Caco-2 (cell line): ENCODE measurements at places on chromosomes 5 and 9. TPM values are rescaled to one million over a fixed set of nuclear protein-coding genes. Genes with fewer than 3 reads are reported as not detected.
A peak's percentile ranks its signal among the peaks of the same experiment; 100 is the strongest.

DNA sequence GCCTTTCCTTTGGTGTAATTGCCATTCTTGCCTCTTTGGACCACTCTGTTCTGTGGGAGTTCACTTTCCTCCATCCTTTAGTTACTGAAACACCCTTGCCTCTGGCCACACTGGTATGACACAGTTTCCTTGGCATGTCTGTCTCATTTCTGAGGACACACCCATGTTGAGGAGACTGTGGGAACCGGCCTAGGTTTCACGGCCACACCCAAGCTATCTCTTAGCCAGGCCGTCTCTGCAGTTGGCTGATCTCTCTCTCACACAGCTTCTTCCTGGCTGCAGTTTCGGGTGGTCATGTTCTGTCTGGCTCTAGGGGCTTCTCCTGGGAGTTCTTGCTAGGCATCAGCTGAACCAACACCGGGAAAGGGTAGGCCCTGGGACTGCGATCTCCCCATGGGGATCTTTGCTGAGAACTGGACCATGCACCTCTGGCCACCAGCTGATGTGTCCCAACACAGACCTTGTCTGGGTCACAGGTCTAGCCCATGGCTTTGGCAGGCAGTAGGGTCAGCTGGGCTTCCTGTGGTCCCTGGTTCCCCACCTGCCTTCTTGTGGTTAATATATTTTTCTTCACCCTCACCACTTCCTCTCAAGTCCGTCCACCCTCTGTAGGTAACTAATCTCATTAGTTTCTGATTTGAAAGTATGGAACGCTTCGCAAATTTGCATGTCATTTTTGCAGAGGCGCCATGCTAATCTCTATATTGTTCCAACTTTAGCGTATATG, 24.9 kb downstream of the ARHGEF37 start:
- DNase-seq: peak; percentile 82

- no peak for DNase-seq
Measured at GRCh38 chr5:59891962-59892643, 1.4 kb downstream of the PDE4D start.

The MARCHF6 gene
- 111 and 123 TPM in 2 replicates for total RNA-seq

The C1QTNF3 gene
- 2.5 and 4.4 TPM in 2 replicates for total RNA-seq

The SYNPO gene
- 22.4 and 25.1 TPM in 2 replicates for total RNA-seq

The TAF11L5 gene
- total RNA-seq: not detected in 2 replicates

The ENTREP1 gene
- not detected in 2 replicates for total RNA-seq
